Stimulated activated CD4-positive, alpha-beta T cell treated with anti-CD3 and anti-CD28 coated beads, Interleukin-4, amount 100 ng/mL, for 24 hours (primary cell): ENCODE measurements at places on chromosomes 4 and X.
A peak's percentile ranks its signal among the peaks of the same experiment; 100 is the strongest.

DNA sequence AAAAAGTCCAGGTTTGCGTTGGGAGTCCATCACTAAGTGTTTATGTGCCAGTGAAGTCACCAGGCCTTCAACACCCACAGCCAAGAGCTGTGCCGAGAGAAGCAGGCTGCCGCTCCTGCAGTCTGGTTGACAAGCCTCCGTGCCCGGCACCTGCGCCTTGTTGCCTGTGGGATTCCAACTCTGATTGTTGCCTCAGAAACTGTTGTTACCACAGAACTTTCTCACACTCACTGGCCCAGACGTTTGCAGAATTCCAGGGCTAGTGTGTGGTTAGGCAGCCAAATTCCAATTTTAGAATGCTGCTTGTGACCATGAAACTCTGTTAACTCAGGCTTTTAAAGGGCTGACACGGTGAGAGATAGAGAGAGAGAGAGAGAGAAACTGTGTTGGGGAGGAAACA is 119.5 kb upstream of the LIMCH1 start:
- DNase-seq = no peak

GRCh38 chr4:124535003-124535402 is 177.5 kb downstream of the ANKRD50 start:
- no peak for DNase-seq

DNA sequence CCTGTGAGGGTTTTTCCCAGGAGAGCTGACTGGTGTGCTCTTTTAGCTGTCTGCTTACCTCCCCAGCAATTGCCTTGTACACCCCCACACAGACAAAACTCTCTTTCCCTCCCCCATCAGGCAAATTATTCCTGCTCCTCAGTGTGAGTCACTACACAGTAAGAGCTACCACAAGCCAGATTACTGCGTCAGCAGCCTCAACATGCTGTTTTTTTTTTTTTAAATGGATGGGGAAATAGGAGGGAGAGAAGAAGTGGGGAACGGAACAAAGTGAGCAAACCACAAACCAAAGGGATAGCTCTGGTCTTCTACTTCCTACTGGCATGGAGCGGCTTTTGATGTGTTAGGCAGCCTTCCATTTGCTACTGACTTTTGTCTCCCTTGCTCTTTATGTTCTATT is 107.5 kb upstream of the ACSL4 start:
- peak; percentile 24 for DNase-seq

GRCh38 chr4:53959343-53960120 is 104.9 kb downstream of the CHIC2 start:
- no peak for DNase-seq

DNA sequence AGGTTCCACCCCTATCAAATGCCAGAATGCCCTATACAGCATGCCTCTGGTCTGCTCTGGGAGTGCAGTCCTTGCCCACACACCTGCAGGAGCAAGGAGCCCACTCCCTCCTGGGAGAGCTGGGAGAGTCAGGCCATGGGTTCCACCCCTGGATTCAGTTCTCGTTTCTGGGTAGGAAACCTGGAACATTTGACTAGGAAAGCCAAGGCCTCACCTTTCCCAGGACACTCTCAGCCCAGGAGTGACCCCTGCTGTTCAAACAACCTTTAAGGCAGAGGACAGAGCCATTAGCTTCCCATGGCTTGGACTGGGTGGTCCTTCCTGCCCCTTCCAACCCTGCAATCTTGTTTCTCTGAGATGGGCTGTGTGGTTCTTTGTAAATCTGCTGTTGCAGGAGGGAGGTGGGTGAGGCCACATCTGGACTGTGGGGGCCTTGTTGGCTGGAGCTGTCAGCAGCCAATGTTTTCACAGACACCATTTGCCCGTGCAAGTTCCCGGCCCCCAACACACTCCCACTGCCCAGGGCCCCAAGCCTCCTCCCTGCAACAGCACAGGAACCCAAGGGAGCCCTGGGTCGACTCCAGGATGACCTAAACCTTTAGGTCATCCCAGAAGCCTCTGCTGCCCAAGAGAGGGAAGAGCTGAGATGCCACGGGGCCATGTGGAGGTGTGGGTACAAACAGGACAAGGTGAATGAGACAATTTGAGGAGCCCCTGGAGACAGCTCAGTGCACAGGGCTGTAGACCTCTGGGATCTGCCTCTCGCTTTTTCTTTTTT is 104.4 kb downstream of the PJA1 start:
- no peak for DNase-seq

GRCh38 chr4:96786306-96786705 is 946.4 kb downstream of the PDHA2 start:
- DNase-seq = no peak

DNA sequence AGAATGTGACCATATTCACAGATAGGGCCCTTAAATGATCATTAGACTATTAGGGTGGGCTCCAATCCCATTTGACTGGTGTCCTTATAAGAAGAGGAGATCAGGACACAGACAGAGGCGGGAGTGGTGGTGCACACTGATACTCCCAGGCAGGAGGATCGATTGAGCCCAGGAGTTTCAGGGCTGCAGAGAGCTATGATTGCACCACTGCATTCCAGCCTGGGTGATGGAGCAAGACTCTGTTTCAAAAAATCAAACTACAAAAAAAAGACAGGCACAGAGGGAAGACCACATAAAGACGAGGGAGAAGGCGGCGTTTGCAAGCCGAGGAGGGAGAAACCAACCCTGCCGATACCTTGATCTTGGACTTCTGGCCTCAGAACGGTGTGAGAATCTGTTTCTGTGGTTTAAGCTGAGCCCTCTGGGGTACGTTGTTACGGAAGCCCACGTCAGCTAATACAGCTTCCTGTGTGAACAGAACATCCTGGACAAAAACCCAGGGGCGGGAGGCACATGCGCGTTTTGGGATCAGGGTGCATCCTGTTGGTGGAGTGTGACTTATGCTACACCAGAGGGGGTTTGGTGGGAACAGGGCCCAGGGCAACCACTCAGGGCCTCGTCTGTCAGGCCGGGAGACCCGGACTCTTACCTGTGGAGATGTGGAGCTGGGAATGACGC is 211.8 kb upstream of the PSAPL1 start:
- DNase-seq = no peak

DNA sequence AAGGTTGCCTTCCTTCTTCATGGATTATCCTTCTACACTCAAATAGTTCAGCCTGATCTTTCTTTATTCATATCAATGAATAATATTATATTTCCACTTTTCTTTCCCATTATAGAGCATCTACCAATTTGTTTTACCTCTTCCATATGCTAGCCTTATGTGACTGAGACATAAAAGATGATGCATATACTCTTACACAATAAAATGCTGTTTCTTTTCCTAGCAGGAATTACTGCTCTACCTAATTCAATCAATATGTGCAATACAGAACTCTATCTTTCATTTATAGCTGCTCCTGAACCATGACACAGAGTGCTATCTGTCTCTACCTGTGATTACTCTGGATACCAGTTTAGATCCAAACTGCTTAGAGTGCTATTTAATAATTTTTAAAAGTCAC is 2334.0 kb downstream of the PCDH7 start:
- no peak for DNase-seq

GRCh38 chr4:20255251-20255586 is 3.5 kb downstream of the SLIT2 start:
- DNase-seq = no peak
